CD4-positive, alpha-beta T cell treated with Interleukin-4 for 1 hour (primary cell): ENCODE measurements at places on chromosomes 2 and 18.

- DNase-seq = no peak
Measured at GRCh38 chr18:13538630-13539029, 187.7 kb downstream of the FAM210A start.

- no peak for DNase-seq
Measured at GRCh38 chr2:138182250-138182936, 218.1 kb downstream of the HNMT start.

GRCh38 chr2:68295516-68295915 is 24.2 kb downstream of the CNRIP1 start:
- DNase-seq = no peak

DNA sequence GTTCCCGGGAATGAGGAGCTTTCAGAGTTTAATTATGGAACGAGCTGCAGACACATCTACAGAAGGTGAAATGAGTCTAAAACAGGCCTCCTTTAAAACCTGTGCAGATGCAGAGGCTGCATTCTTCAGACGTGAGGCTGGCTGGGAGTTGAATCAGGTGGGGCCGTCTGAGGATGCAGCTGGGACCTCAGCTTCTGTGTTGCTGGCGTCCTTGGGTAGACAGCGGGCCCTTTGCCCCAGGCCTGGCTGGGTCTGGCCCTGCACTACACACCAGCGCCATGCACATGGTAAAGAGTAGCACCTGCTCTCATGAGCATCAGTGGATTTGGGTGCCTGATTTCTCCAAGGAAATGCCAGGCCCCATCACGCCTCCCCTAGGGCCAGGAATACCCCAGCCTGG is 67.3 kb downstream of the TMEM18 start:
- DNase-seq = no peak

- DNase-seq = no peak
Measured at GRCh38 chr18:42365591-42365990, 410.6 kb downstream of the PIK3C3 start.

- DNase-seq = no peak
Measured at GRCh38 chr2:181264001-181264400, 193.2 kb upstream of the ITGA4 start.

DNA sequence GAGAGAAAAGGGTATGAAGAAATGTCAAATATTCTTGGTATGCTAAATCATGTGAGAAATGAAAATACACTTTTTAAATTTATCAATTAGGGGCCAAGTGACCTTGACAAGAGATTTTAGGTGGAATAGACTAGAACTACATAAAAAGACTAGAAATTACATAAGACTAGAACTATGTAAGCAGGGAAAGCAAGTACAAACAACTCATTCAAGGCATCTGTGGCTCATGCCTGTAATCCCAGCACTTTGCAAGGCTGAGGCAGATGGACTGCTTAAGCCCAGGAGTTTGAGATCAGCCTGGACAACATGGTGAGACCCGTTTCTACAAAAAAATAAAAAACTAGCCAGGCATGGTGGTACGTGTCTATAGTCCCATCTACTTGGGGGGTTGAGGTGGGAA is 20.3 kb downstream of the SF3B1 start:
- no peak for DNase-seq

- no peak for DNase-seq
Measured at GRCh38 chr2:85277416-85278158, 50.2 kb downstream of the TGOLN2 start.

DNA sequence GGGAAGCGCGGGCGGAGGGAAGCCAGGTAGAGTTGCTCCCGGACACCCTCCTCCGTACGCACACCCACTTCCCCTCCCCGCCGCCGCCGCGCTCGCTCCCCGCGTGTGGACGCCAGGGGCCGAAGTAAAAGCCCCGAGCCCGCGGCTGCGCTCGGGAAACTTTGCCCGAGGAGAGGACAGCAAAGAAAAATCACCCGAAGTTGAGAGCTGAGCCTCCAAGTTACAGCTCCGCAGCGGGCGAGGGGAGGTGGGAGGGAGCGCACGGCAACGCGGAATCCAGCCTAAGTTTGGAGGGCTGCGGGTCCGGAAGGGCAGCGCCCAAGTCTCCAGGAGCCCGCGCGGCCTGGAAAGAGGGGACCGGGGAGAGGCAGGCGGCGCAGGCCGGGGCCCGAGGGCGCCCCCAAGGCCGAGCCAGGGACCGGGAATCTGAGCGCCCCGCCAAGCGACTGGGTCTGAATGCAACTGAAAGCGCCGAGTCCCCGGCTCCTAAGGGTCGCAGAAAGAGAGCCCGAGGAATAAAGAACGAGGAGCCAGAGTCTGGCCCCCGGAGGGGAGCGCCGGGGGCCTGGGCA is 706 bp upstream of the BCL11A start:
- peak; percentile 58 for DNase-seq

- no peak for DNase-seq
Measured at GRCh38 chr18:58878640-58879039, 14.0 kb downstream of the ZNF532 start.

- no peak for DNase-seq
Measured at GRCh38 chr2:112216167-112216566, 38.7 kb downstream of the ZC3H8 start.

DNA sequence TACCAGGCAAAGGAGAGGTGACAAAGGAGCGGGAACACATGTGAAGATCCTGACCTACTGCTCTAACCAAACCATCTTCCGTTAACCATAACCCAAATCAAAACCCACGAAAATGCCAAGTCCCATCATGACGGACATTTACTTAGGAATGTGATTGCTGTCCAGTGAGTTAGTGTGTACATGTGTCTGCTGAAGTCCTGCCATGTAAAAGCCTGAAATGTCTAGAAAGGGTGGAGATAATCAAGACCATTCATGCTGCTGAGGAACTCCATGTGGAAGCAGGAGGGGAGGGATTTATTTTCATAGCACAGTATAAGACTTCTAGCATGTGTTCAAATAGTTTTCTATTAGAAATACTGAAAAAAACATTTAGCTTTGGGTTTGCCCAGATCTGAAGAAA is 137.0 kb upstream of the BOD1L2 start:
- DNase-seq = no peak
